ENCODE measurements at places on chromosomes 5 and 9. TPM values are rescaled to one million over a fixed set of nuclear protein-coding genes. Genes with fewer than 3 reads are reported as not detected.

DNA sequence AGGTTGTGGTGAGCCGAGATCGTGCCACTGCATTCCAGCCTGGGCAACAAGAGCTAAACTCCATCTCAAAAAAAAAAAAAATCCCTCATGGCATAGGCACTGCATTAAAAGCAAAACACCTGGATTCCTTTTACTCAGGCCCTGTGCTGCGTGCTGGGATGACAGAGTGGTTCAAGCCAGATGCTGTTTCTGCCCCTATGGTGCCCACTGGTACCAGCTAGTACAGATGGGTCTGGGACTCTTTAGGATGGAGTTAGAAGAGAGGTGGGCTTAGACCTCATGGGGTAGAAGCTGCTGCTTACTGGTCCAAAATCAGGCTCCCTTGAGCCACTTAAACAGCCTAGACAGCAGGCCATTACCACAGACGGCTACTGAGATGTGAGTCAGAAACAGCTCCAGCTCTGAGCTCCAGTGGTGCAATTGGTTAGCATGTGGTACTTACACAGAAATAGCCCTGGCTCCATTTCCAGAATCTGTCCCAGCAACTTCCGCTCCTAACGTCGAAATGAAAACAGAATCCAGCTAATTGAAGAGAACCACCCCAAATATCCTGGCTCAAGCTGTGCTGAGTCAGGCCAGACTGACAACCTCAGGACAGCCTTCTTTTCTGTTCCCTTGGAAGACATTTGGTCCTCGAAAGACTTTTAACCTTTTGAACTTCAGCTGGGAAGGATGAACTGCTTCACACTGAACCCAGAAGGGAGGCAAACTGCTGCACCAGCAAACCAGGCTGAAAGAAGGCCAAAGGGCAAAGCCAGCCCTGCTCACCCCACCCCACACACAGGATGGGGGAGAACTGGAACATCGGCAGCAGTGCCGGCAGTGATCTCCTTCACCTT is 15.5 kb downstream of the C5orf15 start:
- H3K27ac ChIP-seq: no peak overlapping the region
- H3K4me1 ChIP-seq: peaks cover 9% of the 10 kb centered on the region
- no peaks in the 10 kb centered on the region for H3K27me3 ChIP-seq
- H3K4me3 ChIP-seq: no peak overlapping the region
- no peak for DNase-seq
- peaks cover 21% of the 10 kb centered on the region for H3K36me3 ChIP-seq

DNA sequence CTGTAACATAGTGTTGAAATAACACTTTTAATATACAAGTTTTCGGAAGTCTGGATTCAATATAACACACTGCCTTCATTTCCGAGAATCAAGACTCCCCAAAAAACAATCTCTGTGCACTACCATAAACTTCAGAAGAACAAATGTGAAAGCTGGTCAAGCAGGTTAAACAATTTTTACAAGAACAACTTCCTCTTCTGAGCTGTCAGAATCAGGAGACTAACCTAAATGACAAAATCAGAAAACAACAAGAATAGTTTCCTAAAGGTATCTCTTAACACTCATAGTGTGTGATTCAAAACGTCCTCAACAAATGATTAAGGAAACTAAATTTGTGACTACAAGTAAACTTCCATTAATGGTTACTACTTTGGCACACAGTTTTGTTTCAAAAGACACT is 11.6 kb downstream of the C9orf72 start:
- no peaks in the 10 kb centered on the region for H3K27me3 ChIP-seq
- peaks cover 22% of the 10 kb centered on the region for H3K4me1 ChIP-seq
- H3K36me3 ChIP-seq: peaks cover 18% of the 10 kb centered on the region
- no peak overlapping the region for H3K27ac ChIP-seq

- no peak overlapping the region for H3K27ac ChIP-seq
- no peaks in the 10 kb centered on the region for H3K4me1 ChIP-seq
- no peak for DNase-seq
These were observed 945 bp downstream of the ANKDD1B start for GRCh38 chr5:75612226-75612569.

GRCh38 chr9:113798062-113799030 is 77.8 kb upstream of the ZNF618 start:
- no peak overlapping the region for H3K4me3 ChIP-seq
- H3K27me3 ChIP-seq: peaks cover 2% of the 10 kb centered on the region
- H3K36me3 ChIP-seq: no peaks in the 10 kb centered on the region
- H3K27ac ChIP-seq: no peak overlapping the region

DNA sequence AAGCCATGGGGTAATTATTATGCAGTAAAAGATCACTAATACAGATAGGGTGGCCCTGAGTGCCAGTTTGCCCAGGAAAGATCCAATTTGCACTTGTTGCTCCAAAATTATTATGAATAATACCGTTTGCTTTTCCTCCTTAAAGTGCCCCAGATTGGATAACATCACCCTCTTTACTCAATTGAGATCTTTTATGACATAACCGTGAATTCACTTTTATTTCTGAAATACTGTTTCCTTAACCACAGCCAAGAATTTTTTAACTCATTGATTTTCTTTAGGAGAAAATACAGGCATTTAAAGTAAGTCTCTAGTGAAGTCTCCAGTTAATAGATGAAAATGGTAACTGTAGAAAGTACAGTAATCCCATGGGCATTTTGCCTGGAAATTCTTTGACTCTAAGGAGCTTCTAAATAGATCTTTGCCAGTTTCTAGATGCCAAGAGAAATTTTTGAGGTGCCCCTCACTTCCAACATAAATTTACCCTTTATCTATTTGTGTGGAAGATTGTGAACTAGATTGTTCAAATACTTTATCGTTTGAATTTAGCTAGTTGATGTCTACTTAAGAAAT is 99.2 kb downstream of the UHRF2 start:
- DNase-seq: no peak
- H3K27ac ChIP-seq: no peak overlapping the region
- H3K4me3 ChIP-seq: no peak overlapping the region
- H3K27me3 ChIP-seq: no peaks in the 10 kb centered on the region
- peaks cover 30% of the 10 kb centered on the region for H3K36me3 ChIP-seq

The PPP1R26 gene
- total RNA-seq: 1.2 TPM

GRCh38 chr5:436641-436975 is 6.4 kb upstream of the EXOC3 start:
- no peak overlapping the region for H3K4me3 ChIP-seq
- no peaks in the 10 kb centered on the region for H3K27me3 ChIP-seq
- H3K27ac ChIP-seq: no peak overlapping the region
- H3K4me1 ChIP-seq: no peaks in the 10 kb centered on the region

GRCh38 chr9:92706218-92706940 is 36.4 kb upstream of the IPPK start:
- no peak overlapping the region for H3K4me3 ChIP-seq
- H3K27me3 ChIP-seq: no peaks in the 10 kb centered on the region
- DNase-seq: peak; percentile 32
- H3K27ac ChIP-seq: peak overlapping the region; percentile 9
- H3K4me1 ChIP-seq: peaks cover 21% of the 10 kb centered on the region

DNA sequence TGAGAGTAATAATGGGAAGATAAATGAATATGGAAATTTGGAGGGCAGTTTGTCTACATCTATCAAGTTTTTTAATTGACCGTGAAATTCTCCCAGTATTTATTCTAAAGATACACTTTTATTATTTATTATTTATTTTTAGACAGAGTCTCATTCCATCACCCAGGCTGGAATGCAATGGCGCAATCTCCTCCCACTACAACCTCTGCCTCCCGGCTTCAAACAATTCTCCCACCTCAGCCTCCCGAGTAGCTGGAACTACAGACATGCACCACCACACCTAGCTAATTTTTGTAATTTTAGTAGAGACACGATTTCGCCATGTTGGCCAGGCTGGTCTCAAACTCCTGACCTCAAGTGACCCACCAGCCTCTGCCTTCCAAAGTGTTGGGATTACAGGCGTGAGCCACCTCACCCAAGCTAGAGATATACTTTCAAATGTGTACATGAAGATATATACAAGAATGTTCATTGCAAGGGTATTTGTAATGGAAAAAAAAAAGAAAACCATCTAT is 97.7 kb upstream of the SLC12A2 start:
- DNase-seq: no peak
- no peak overlapping the region for H3K4me3 ChIP-seq
- H3K4me1 ChIP-seq: no peaks in the 10 kb centered on the region
- H3K36me3 ChIP-seq: no peaks in the 10 kb centered on the region

- H3K36me3 ChIP-seq: no peaks in the 10 kb centered on the region
- no peak overlapping the region for H3K4me3 ChIP-seq
- no peaks in the 10 kb centered on the region for H3K4me1 ChIP-seq
- no peak overlapping the region for H3K27ac ChIP-seq
These were observed 140.8 kb downstream of the SLC12A2 start for GRCh38 chr5:128224336-128224735.

GRCh38 chr5:126066836-126067235 is 356.4 kb upstream of the GRAMD2B start:
- H3K4me1 ChIP-seq: no peaks in the 10 kb centered on the region
- H3K36me3 ChIP-seq: no peaks in the 10 kb centered on the region
- H3K27me3 ChIP-seq: no peaks in the 10 kb centered on the region
- no peak overlapping the region for H3K27ac ChIP-seq
- no peak overlapping the region for H3K4me3 ChIP-seq

The XPA gene
- 11.3 TPM for total RNA-seq

GRCh38 chr5:144177548-144177947 is 6.9 kb downstream of the KCTD16 start:
- H3K27me3 ChIP-seq: peaks cover 9% of the 10 kb centered on the region
- no peak for DNase-seq
- no peak overlapping the region for H3K27ac ChIP-seq
- no peak overlapping the region for H3K4me3 ChIP-seq

DNA sequence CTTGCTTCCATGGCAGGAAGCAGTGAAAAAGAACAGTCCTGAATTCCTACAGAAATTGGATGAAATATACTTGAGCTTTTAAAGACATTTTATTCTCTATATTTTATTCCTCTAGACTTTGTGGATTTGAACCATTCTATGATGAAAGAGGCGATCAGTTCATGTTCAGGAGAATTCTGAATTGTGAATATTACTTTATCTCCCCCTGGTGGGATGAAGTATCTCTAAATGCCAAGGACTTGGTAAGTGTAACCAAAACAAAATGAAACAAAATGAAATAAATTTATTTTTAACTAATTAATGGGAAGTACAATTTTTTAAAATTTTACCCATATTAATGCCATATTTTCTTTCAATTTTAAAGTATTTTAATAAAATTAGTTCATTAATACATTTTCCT is 34.1 kb downstream of the STARD4 start:
- H3K36me3 ChIP-seq: peaks cover 19% of the 10 kb centered on the region
- H3K27ac ChIP-seq: no peak overlapping the region
- H3K4me3 ChIP-seq: no peak overlapping the region
- no peaks in the 10 kb centered on the region for H3K27me3 ChIP-seq
- no peaks in the 10 kb centered on the region for H3K4me1 ChIP-seq

The NPR3 gene
- not detected for total RNA-seq

The CLIC3 gene
- total RNA-seq: not detected

DNA sequence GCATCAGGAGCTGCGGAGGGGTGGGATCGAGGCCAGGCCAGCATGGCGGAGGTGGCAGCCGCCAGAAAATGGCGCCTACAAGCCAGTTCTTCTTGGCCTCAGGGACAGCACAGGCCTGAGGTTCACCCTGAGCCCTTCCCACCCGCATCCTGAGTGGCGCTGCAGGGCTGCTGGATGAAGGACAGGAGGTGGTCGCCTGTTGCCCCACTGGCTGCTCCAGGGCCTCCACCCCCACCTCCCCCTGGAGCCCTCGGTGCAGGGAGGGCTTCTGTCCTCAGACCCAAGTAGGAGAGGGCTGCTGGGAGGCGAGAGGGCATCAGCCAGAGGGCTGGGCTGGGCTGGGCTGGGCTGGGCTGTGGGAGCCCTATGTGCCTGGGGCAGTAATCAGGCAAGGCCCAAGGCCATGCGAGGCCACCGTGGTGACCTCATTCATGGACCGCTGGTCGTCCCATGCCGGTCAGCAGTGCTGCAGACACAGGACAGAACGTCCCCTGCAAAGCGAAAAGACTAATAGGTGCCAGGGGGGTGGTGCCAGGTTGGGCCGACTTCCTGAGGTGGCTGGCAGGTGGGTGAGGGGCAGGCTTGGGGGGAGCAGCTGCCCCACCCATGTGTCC is 13.8 kb downstream of the GPSM1 start:
- H3K4me1 ChIP-seq: no peaks in the 10 kb centered on the region
- H3K27me3 ChIP-seq: no peaks in the 10 kb centered on the region
- H3K36me3 ChIP-seq: no peaks in the 10 kb centered on the region
- H3K27ac ChIP-seq: no peak overlapping the region
- no peak for DNase-seq

GRCh38 chr9:136243631-136244030 is 2.0 kb downstream of the QSOX2 start:
- H3K27ac ChIP-seq: peak overlapping the region; percentile 96
- H3K27me3 ChIP-seq: no peaks in the 10 kb centered on the region
- peak overlapping the region; percentile 96 for H3K4me3 ChIP-seq
- H3K36me3 ChIP-seq: peaks cover 10% of the 10 kb centered on the region

GRCh38 chr9:136543830-136544547 is 1.9 kb downstream of the NOTCH1 start:
- peaks cover 27% of the 10 kb centered on the region for H3K4me1 ChIP-seq
- no peak for DNase-seq
- H3K4me3 ChIP-seq: peak overlapping the region; percentile 94
- H3K27me3 ChIP-seq: no peaks in the 10 kb centered on the region
- no peak overlapping the region for H3K27ac ChIP-seq
- peaks cover 29% of the 10 kb centered on the region for H3K36me3 ChIP-seq

The TMEM232 gene
- 0.61 TPM for total RNA-seq

The ANKRD18A gene
- 4.1 TPM for total RNA-seq

The MRPS2 gene
- total RNA-seq: 66.6 TPM

- H3K27ac ChIP-seq: no peak overlapping the region
- no peak for DNase-seq
- H3K27me3 ChIP-seq: no peaks in the 10 kb centered on the region
- H3K4me1 ChIP-seq: peaks cover 32% of the 10 kb centered on the region
These were observed 111.3 kb upstream of the PCA3 start for GRCh38 chr9:76652894-76653293.

GRCh38 chr9:129580211-129580915 is 40.5 kb downstream of the C9orf50 start:
- H3K4me1 ChIP-seq: peaks cover 90% of the 10 kb centered on the region
- peaks cover 18% of the 10 kb centered on the region for H3K36me3 ChIP-seq
- peak overlapping the region; percentile 83 for H3K27ac ChIP-seq
- no peaks in the 10 kb centered on the region for H3K27me3 ChIP-seq

GRCh38 chr5:164332349-164333196 is 827.2 kb downstream of the MAT2B start:
- H3K4me3 ChIP-seq: no peak overlapping the region
- H3K27me3 ChIP-seq: no peaks in the 10 kb centered on the region
- H3K36me3 ChIP-seq: no peaks in the 10 kb centered on the region
- no peaks in the 10 kb centered on the region for H3K4me1 ChIP-seq

DNA sequence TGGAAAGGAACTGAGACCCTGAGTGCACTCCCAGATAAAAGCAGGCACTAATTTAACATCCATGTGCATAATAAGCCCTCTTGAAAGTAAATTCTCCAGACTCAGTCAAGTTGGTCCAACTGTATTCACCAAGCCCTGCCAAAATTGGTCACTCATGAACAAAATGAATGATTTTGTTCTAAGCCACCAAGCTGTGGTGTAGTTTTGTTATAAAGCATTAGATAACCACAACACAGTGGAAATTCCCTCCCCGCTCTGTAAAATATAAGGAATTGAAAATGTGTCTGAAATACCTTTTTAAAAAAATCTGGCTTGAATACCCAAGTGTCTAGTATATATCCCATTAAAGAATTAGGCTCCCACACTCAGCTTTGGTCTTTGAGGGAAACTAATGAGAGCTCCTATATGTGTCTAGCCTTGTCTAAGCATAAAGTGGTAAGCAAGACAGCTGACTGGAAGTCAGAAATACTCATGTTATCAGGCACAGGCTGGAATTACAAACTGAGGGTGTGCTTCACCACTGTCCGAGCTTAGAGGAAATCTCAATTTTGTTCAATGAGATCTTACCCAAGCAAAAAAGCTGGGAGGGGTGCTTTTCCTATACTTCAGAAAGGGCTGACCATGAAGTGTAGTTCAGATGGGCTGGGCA is 33.2 kb downstream of the IDNK start:
- H3K27ac ChIP-seq: no peak overlapping the region
- peaks cover 6% of the 10 kb centered on the region for H3K4me1 ChIP-seq
- peaks cover 31% of the 10 kb centered on the region for H3K36me3 ChIP-seq
